IMR-90 (cell line): ENCODE measurements at places on chromosomes 7 and 10. TPM values are rescaled to one million over a fixed set of nuclear protein-coding genes. Genes with fewer than 3 reads are reported as not detected.

APBB1IP gene
- total RNA-seq = not detected in 2 replicates

BTBD16 gene
- not detected in 2 replicates for total RNA-seq

HTR5A gene
- not detected in 2 replicates for total RNA-seq

PNLIPRP2 gene
- not detected in 2 replicates for total RNA-seq

GRCh38 chr7:74267756-74268565, 13.8 kb upstream of the RFC2 start:
- DNase-seq = no peak

- DNase-seq = peak; percentile 85
Measured at GRCh38 chr10:31554556-31554955, 235.5 kb downstream of the ZEB1 start.

- DNase-seq = peak; percentile 50
Measured at GRCh38 chr7:148700661-148701064, 2.0 kb downstream of the CUL1 start.

DNA sequence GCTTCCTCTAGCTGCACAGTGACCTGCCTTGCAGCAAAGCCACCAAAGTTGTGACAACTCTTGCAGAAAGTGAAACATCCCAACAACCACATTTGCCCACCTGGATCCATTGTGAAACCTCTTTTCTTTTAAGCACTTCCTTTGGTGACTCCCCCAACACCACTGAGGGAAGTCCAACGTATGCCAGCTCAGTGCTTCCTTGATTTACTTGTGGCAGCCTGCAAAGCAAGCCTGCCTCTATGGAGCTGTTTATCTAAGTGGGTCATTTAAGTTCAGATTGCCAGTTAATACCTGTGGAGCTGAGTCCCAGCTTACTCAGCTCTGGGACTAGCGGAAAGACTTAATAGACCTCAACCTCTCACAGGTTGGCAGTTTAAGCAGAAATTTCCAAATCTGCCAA, 230.8 kb upstream of the GHITM start:
- DNase-seq = no peak

GRCh38 chr10:3528271-3528670, 256.7 kb downstream of the KLF6 start:
- no peak for DNase-seq
